ENCODE measurements at places on chromosomes 5 and 9.
A peak's percentile ranks its signal among the peaks of the same experiment; 100 is the strongest.

DNA sequence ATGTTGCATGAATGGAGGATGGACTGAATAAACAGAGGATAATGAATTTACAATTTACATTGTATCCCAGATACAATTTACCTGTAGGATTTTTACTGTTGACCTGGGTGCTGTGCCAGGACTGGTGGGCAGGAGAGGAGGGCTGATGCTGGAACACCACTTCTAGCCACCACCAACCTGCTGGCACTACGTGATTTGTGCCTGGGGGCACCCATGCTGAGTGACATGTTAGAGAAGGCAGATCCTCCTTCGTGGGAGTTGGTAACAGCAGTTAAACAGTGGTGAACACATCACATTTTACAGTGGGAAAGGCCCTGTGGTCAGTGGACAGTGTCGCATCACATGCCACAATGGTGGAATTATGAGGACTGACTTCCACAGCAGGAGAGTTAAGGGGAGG, 3.0 kb upstream of the ANKRD34B start:
- no peak for DNase-seq

DNA sequence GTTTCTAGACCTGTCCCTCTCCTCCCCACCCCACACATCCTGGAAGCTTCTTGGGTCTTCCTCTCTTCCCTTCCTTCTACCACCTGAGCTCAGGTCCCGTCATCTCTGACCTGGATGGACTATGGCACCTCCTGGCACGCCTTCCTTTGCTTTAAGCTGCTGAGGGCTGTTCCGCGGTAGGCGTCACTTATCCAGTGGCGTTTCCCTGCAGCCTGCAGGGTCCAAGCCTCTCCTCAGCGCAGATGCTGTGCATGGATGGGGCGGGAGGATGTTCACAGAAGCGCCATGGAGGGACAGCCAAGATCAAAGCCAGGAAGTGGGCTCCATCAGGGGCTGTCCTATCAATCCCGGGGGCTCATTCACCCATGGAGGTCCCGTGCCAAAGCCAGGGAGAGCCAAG, 23.8 kb upstream of the CNOT6 start:
- no peak for DNase-seq

DNA sequence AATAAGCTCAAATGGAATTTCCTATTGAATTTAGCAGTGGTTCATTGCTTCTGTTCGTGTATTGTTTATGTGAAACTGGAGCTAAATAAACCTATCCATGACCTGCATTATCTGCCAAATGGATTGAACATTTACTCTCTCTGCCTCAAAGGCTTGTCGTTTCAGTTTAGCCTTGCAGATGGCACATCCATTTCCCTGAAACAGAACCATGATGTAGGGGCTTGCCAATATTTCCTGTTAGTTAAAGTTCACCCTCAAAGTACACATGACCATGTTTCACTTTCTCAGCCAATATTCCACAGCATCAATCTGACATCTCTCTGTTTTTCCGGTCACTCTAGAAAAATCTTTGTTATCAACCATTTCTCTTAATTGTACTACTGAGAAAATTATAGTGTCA, 545.3 kb downstream of the TAF11L14 start:
- DNase-seq, result no peak

DNA sequence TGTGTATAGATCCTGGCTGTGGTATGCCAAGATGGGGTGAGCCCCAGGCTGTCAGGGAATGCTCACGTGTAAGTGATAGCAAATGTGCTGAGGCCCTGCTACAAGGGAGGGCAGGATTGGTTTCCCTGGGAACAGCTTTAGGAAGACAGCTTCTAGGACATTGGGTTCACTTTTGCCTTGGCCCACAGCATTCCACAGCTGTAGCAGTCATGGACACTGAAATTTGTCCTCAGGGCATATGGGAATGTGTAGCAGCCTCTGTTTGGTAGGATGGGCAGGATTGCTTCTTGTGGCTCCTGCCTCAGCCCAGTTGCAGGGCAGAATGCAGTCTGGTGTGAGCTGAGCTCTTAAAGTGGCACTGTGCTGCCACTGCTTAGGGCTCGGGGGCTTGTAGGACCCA, 1061.7 kb upstream of the WWC1 start:
- DNase-seq, result no peak

- DNase-seq, result no peak
Observed at GRCh38 chr5:178496642-178497041, 93.6 kb downstream of the COL23A1 start.

DNA sequence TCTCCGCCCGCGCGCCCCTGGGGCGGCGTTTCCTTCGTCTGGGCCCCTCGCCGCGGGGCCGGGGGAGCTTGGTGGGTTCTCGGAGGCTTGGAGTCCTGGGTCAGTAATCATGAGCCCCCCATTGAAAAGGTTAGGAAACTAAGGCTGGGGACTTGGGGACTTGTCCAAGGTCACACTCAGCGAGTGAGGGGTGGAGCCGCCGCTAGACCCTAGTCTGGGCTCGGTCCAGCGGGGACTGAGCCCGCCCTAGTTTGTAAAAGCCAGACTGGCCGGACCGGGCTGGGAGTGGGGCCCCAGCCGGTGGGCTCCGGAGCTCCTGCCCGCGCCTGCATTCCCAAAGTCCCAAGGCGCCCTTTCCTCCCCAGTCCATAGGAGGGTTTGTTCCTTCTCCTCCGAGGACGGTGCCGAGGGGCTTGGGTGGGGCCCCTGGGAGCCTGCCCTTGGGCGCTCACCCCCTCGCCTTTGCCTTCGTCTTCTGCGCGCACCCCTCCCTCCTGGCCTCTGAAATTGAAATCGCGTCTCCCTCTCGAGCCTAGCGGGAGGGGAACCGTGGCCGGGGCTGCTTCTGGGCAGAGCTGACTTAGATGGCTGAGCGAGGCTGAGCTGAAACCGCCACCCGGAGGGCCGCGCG, 995 bp downstream of the OLFM1 start:
- DNase-seq, result no peak

DNA sequence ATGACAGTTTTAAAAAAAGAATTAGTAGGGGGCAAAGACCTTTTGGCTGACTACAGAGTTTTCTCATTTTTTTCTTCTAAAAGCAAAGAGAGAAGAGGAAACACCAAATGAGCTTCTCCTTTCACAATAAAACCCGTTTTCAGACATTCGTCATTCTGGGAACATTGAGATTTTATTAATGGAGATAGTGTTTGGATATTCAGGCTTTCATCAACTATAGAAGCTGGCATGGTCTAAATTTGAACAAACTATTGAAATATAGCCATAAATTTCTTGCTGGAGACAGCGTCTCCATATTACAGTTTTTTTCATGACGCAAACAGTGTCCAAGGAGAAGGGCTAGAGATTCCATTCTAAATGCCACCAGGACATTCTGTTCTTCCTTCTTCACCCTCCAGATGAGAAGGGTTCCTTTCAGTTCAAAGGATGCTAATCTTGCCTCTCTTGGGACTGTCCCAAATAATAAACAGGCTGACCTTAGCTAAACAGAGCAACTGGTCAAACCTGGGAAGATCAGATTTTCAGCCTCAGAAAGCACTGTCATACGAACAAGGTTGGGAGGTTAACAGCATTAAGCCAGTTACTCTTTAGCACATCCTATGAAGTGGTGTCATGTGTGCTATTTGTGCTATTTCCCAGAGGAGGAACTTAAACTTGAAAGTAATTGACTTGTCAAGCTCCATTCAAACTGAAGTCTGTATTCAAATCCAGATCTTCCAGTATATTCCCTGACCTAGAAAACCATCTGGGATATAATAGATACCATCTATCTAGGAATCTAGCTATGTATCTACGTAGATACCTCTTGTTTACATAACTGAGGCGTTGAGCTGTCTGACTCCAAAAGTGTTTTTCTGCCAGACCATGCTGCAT, 125.6 kb downstream of the LPAR1 start:
- no peak for DNase-seq

- no peak for DNase-seq
Observed at GRCh38 chr5:157252711-157253465, 13.0 kb upstream of the CYFIP2 start.

GRCh38 chr5:932628-933250, 40.1 kb downstream of the TRIP13 start:
- DNase-seq, result peak; percentile 39

- DNase-seq, result no peak
Observed at GRCh38 chr5:37055383-37055990, 178.9 kb downstream of the NIPBL start.

- no peak for DNase-seq
Observed at GRCh38 chr9:90169490-90169889, 473.1 kb downstream of the DIRAS2 start.

GRCh38 chr9:98881356-98881755, 62.4 kb upstream of the COL15A1 start:
- no peak for DNase-seq

- DNase-seq, result peak; percentile 62
Observed at GRCh38 chr9:111897601-111898137, 1.1 kb downstream of the UGCG start.

- peak; percentile 67 for DNase-seq
Observed at GRCh38 chr5:4862500-4862899, 277.6 kb upstream of the ADAMTS16 start.

DNA sequence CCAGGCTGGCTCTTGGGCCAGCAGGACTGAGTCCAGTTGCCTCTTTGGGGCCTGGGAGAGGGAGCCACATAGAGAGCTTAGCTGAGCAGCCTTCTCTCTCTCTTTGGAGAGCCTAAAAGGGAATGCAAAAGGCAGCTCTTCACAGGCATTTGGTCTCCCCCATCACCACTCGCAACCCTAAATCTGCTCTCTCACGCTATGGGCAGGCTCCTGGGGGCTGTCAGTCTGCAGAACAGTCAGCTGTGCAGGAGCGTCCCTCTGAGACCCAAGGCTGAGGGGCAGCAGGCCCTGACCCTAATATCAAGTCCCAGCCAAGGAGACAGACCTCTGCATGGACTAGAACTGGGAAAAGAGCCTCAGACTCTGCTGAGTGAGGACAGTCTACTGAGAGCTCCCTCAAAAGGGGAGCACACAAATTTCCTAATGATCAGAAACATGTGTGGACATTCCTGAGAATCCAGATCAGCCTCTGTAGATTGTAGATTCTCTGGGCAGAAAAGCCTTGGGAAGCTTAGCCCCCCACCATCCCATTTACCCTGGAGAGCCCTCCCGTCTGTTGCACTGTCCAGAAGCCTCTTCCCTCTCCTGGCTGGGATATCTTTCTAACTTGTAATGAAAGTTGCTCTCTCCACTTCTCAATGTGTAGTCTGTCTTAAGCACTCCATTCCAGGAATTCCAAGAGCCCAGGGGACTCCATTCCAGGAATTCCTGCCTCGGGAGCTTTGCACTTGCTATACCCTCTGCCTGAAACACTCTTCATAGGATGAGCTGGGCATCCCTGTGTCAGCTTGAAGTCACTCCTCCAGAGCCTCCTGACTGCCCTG, 79.4 kb downstream of the FAM114A2 start:
- DNase-seq, result no peak

DNA sequence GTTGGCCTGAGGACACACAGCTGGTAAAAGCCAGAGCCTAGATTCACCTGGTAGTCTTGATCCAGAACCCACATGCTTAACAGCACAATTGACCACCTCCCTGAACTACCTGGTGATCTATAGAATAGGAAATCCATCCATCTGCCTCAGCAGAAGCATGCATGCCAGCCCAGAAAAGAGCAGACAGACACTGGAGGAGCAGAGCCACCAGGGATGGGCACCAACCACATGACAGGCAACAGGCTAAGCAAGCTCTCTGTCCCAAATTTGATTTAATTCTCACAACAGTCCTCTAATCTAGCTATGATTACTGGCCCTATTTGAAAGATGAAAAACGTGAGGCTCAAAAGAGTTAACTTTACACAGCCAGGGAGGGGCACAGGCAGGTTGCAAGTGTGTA, 208.1 kb downstream of the SPOCK1 start:
- no peak for DNase-seq

DNA sequence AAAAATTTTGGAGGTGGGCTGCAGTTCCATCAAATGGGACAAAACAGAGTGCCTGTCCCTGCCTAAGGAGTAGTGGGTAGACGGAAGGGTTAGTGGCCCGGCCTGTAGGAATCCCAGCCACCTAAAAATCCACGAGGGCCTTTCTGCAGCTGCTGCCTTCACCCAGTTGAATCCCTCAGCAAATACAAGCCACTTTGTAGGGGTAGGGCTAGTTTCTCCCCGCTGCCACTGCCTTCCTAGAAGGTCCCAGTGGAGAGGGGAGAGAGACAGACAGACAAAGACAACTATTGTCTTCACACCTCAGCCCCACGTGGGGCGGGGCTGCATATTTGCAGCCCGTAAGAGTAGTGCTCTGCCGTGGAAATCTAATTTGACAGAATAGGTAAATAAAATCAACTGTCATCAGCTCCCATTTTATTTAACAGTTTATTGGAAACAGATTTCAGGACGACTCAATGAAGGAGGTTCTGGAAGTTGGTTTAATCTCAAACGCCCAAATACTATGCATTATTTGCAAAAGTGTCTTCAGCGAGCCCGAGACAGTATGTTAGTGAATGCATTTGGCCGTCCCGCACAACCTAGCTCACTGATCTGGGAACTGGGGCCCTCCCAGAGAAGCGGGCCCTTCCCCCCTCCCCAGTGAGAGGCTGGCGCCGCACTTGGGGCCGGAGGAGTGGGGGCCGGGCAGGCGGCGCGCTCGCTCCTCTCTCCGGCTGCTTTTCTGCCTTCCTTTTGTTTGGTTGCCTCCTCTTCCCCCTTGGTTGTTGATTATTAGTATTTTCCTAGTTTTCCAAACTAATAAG, 67.6 kb upstream of the TBCA start:
- no peak for DNase-seq

- no peak for DNase-seq
Observed at GRCh38 chr9:138024131-138024530, 146.5 kb downstream of the CACNA1B start.

DNA sequence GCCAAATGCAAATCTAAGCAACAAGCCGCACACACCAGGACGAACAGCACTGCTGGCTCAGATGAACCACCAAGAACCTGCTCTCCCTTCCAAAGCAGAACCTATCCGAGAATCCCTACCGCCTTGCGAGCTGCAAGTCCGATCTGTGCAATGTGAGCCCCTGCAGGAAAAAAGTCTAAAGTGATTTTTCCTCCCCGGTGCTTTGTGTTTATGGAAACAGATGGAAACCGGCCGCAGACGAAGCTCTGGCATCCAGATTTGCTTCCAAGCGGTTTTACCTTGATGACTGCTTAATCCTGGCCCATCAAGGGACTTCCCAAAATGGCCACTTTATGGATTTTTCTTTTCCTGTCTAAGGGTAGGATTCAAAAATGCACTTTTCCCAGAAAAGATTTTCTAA, 112.5 kb downstream of the VAV2 start:
- DNase-seq, result no peak

DNA sequence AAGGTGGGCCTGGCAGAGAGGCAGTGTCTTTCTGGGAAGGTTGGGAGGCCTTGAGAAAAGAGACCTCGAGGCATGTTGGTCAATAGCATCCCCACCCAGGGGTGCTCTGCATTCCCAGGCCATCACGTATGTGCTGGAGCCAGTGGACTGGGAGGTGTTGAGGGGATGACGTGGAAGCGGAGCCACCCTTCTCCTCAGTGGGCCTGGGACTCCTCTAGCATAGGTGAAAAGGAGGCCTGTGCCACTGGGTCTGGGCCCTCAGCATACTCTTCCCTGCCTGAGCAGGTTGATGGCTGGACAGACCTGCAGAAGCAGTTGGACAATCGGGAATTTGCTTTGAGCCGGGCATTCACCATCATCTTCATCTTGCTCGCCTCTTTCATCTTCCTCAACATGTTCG, 25.5 kb downstream of the PITX1 start:
- no peak for DNase-seq
